ENCODE measurements at places on chromosomes 1 and 21.

GRCh38 chr1:54498383-54499096 lies 49.5 kb upstream of the ACOT11 start:
- DNase-seq = no peak

GRCh38 chr1:228146417-228147150 lies 3.1 kb upstream of the GJC2 start:
- DNase-seq = no peak

DNA sequence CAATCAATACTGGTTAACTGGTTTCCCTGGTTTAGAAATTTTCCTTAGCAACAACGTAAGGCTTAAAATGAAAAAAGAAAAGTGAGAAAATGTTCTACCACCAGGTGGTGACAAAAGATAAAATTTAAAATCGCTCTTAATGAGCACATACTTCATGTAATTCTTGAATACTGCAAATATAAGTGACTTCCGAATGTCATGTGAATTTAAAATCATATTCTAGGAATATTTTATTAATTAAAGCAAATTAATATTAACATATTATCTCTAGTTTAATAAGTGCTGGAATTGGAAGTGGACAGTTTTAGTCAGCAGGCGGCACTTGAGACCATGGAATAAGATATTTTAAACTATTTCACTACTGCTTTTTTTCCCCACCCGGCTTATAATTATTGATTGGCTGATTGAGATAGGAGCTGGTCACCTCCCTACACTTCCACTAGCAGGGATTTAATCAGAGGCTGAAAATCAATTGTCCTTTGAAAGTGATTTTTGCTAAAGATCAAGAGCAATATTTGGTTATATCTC lies 5.0 kb upstream of the ADAMTS1 start:
- no peak for DNase-seq

GRCh38 chr1:182624577-182624976 lies 20.4 kb upstream of the RGS16 start:
- DNase-seq = peak; percentile 23

DNA sequence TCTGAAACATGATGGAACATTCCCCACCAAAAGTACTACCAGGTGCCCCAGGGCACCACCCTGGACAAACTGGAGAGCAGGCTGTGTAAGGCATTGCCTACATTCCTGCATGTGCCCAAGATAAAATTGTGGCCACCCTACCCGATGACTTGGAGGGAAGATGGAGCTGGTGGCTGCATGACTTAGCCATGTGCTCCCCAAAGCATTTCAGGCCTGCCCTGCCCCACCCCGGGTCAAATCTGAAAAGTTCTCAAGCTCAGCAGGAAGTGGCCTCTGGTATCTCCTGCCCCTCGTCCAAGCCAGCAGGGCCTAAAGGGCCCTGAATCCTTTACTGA lies 8.5 kb downstream of the CD2 start:
- no peak for DNase-seq

DNA sequence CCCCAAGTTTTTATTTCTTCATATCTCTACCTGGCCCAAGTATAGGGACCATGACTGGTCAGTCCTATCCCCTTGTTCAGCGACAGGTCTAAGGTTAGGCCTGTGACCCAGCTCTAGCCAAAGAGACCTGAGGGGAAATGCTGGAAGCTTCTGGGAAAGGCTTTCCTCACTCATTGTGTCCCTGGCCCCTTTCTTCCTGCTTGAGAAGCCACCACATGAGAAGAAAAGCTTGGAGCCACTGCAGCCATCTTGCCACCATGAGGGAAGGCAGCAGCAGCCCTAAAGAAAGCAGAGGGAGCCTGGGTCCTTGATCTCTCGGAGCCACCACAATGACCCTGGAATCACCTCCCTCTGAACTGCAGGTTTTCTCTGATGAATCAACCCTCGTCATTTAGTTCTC lies 43.4 kb downstream of the ATF3 start:
- no peak for DNase-seq

DNA sequence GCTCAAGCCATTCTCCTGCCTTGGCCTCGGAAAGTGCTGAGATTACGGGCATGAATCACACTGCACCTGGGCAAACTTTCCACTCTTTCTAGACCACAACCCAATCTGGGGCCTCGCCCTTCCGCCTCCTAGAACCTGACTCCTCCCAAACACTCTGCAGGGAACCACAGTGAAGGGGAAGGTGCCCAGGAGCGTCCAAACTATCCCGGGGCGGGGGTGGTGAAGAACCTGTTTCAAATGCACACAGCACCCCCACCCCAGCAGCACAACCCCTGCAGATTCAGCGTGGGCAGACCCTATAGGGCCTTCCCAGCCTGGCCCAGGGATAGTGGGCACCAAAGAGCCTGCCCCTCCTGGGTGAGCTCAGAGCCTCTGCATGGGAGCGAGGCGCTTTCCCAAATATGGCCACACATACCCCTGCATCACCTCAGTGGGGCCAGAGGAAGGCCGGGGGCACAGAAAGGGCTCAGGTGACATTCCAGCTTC lies 86.9 kb downstream of the STUM start:
- peak; percentile 39 for DNase-seq

DNA sequence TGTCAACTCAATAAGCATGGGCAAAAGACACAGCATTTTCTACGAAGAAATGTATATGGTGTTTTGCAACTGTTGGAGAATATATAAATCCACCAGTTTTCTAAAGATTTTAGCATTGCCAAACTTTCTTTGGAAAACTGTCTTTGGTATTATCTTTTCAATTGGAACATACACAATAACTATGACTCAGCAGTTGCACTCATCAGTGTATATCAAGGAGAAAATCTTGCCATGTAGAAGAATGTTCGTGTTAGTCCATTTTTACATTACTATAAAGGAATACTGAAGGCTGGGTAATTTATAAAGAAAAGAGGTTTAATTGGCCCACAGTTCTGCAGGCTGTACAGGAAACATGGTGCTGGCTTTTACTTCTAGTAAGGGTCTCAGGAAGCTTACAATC lies 41.1 kb downstream of the PRKAA2 start:
- DNase-seq = no peak

DNA sequence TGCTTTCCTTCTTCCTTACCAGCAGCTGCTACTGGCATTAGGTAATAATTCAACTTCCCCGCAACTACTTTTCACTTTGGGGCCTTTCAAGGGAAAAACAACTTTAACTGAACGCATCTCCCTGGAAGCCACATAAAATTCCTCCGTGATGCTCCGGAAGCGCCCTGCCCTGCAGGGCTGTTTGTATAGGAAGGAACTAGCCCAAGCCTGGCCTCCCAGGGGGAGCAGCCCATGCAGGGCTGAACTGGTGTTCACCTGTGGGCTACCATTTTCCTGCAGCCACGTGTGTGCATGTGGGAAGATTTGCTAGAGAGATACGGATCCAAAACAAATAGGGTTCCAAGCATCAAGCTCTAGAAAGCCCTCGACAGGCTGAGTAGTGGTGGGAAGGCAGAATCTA lies 14.4 kb downstream of the CLDN14 start:
- DNase-seq = no peak

DNA sequence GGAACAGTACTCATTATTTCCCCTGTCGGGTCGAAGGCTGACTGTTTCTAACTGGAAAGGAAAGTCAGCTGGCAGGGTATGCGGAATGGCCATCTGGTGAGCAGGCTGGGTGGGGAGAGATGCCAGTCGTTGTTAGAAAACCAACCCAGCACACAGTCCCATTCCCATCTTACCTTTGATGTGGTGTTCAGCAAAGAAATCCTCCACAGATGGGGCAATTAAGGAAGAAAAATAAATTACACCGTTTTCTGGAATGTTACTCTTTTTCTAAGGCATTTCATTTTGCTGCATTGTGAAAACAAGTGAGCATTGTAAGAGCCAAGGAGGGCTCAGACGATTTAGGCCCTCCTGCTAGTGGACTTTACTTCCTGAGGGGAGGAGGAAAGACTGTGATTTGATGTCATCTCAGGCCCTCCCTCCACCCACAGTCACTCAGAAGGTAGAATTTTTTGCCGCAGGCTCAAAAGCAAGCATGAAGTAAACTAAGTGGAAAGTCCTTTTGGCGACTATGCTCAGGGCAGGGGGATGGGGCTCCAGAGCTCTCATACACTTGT lies at the start of gene SLC16A4:
TSS of gene SLC16A4 (minus strand) at position 335 of the 554 bp plus-strand sequence. CDS start 1,703 bp downstream, outside the sequence.
- DNase-seq = no peak

GRCh38 chr1:89975540-89976125 lies 19.3 kb upstream of the ZNF326 start:
- no peak for DNase-seq

- DNase-seq = no peak
Measured at GRCh38 chr1:95984798-95985374, 736.7 kb upstream of the PTBP2 start.

- no peak for DNase-seq
Measured at GRCh38 chr1:237681210-237681609, 209.5 kb downstream of the ZP4 start.

DNA sequence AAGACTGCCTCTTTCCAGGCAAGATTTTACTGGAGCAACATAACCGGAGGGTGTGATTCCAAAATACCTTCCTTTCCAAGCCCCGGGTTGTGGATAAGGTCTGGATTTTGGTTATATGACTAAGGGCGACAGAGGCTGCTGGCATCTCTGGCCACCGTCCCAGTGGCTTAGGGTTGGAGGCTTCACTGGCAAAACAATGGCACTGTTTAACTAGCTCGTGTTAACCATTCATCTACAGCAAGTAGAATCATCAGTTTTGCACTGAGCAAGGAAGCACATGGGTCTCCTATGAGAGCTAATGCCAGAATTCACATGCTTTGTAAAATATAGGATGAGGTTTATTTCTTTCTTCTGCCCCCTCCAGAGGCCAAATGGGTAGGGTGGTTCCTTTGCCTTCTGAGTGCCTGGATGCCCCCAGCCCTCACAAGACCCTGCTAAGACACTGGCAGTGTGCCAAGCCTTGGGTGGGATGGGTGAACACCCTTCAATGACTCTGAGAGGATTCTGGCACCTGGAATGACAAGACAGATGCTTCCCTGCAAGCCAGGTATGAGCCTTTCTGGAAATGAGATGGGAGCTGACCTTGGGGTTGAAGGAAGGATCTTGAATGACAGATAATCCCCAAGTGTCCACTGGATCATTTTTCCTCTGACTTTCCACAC lies 36.8 kb downstream of the DHCR24 start:
- no peak for DNase-seq

DNA sequence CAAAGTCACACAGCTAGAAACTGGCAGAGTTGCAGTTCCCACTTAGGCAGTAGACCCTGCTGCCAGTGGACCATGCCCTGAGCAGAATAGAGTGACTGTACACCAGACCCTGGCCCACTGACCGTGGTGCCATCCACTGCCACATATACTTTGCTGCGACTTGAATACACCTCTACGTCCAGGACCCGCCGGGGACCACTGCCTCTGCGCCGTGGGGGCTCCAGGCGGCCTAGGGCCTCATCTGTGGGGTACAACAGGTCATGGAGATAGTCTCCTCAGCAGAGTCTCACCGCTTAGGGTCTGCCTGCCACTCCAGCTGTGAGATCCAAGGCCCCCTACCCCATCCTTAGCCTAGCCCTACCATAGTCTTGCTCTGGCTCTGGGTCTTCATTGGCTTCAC lies 1.6 kb downstream of the POMGNT1 start:
- no peak for DNase-seq

- no peak for DNase-seq
Measured at GRCh38 chr21:40140675-40141074, 273.4 kb downstream of the PCP4 start.

DNA sequence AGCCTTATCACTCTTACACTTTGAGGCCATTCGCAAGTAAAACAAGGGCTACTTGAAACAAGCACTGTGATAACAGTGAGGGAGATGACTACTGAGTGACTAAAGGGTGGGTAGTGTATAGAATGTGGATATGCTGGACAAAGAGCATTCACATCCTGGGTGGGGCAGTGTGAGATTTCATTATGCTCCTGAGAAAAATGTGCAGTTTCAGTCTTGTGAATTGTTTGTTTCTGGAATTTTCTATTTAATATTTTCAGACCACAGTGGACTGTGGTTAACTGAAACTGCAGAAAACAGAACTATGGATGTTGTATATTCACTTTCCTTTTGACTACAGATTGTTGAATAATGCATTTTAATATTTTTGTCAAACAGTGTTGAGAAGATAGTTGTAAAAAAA lies 25.1 kb upstream of the B3GALT2 start:
- no peak for DNase-seq

- DNase-seq = no peak
Measured at GRCh38 chr1:210257698-210258529, 25.3 kb downstream of the SERTAD4 start.

GRCh38 chr1:27053977-27054753 lies 41.5 kb upstream of the TENT5B start:
- no peak for DNase-seq

DNA sequence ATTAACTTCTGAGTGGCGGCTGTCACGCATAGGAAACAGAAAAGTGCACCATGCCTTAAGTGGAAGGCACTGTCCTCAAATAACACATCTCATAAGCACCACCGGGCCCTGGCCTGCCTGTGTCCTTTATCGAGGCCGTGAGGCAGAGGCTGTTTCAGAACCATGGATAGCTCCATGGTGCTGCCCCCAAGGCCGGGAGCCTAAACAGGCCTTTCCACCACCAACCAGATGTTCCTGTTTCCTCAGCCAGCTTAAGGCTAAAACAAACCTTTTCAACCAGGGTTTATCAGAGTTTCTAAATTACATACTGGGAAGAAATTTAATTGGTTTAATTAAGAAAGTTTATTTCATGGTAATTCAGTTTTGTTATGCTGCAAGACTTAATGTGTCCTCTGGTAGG lies 114.4 kb downstream of the DMRTA2 start:
- DNase-seq = peak; percentile 6

DNA sequence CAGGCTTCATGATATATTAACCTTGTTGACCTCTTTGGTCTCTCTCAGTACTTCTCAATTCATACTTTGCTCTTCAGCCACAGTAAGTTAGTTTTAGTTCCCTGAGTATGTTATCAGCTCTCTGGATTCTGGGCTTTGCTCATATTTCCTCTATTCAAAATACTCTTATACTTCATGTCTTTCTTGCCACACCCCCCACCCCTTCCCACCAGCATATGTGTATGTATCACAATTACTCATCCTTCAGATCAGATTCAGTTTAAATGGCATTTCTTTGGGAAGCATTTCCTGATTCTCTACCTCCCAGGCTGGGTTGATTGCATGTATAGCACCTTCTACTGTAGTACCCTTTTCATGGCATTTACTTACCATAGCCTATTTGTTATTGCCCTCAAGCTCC lies 28.3 kb downstream of the SLC30A7 start:
- DNase-seq = no peak

GRCh38 chr1:13809461-13810159 lies 109.6 kb downstream of the PRDM2 start:
- peak; percentile 51 for DNase-seq

DNA sequence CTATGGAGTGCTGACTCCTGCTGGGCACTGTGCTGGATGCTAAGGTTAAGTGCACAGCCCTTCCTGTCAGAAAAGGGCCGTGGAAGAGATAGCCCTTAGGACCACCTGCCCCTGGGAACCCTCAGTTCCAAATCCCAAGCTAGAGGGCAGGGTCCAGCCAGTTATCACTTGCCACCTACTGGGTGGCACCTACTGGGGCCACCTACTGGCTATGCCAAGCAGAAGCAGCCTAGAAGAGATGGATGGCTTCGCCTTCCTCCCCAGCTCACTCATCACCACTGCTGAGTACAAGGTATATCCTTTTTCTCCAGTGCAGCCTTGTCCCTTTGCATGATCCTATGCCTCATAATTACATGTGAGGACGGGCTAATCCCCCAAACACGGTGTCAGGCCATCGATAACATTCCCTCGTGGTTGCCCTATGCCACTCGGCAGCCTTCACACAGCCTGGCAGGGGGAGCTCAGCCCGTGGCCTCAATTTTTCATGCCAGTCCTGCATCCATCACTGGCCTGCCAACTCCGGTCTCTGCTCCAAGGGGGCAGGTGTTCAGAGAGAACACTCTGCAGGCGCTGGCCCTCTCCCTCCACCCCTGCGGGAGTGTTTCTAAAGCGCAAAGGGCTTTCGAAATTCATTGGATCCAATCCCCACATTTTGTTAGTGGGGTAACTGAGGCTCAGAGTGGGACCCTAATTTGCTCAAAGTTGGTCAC lies 49.0 kb downstream of the SYT2 start:
- DNase-seq = no peak

Measured in activated T-cell treated with anti-CD3 and anti-CD28 coated beads, Interleukin-2, amount 50 U/mL, for 72 hours (primary cell).